Stimulated activated CD4-positive, alpha-beta T cell treated with anti-CD3 and anti-CD28 coated beads, Interleukin-2, amount 100 ng/mL, for 24 hours (primary cell): ENCODE measurements at places on chromosomes 3 and 15.

- no peak for DNase-seq
These were observed 651.4 kb downstream of the OTOL1 start for GRCh38 chr3:162147996-162148395.

DNA sequence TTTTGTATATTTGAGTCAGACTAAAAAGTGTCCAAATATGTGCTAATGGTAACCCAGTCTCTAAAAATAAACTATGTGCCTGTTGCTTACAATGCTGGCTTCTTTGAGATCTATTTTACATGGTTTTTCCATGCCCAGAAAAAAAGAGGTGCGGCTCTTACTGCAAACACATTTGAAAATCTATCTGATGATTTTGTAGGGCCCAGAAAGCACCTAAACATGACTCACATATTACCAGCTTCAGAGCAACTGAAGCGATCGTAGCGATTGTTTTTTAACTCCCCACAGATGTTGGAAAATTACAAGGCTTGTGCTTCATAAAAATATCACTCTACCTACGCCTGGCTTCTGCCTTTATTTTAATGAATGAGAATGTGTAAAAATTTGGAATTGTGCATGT lies 53.5 kb downstream of the SUCNR1 start:
- DNase-seq = no peak

- peak; percentile 28 for DNase-seq
These were observed 16.0 kb upstream of the SQOR start for GRCh38 chr15:45618813-45619212.

DNA sequence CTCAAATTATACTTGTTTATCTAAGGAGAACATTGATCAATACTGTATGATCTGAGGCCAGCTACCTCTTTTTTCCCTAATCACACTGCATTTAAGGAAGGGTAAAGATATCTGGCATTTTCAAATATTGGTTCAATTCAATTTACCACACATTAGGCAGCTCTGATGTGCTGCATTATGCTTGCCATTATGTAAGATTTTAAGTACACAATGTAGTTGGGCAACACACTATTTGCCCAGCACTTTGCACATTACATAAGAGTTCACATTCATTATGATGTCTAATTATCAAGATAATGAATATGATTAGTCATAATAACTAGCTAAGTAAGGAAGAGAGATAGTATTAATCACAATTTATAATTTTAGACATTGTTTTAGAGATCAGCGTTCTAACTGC lies 196.3 kb downstream of the BCHE start:
- DNase-seq = no peak

- no peak for DNase-seq
These were observed 32.2 kb downstream of the DNAJB8 start for GRCh38 chr3:128434524-128434923.

GRCh38 chr15:92817339-92817886 lies 82.7 kb upstream of the CHD2 start:
- DNase-seq = no peak

- no peak for DNase-seq
These were observed 116.2 kb upstream of the PLAAT1 start for GRCh38 chr3:193124861-193125260.

DNA sequence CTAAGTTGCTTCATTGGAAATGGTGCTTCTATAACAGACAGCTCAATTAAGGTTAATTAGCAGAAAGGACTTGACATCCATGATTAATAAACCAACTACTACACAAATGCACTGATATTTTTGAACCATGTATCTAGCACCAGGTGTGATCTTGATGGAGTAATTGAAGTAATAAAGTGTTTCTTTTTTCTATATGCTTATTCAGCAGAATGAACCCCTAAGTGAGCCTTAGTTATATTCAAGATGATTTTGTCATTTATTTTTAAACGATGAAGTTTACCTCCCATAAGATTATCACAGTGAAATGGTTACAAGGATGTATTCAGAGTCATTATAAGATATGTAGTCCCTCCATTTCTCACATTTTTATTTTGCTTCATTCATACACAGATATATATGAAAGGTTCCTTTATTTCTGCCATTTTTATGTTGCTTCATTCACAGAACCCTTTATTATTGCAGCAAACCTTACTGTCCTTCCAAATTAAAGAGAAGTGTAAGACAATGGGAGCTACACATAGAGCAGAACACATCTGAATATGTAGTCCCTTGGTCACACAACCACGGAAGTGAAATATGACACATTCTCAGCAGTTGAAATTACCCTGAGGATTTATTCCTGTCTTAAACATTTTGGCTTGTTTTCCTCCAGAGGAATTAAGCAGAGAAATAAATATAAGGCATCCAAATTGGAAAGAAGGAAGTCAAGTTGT lies 295.0 kb downstream of the RAP2B start:
- no peak for DNase-seq

DNA sequence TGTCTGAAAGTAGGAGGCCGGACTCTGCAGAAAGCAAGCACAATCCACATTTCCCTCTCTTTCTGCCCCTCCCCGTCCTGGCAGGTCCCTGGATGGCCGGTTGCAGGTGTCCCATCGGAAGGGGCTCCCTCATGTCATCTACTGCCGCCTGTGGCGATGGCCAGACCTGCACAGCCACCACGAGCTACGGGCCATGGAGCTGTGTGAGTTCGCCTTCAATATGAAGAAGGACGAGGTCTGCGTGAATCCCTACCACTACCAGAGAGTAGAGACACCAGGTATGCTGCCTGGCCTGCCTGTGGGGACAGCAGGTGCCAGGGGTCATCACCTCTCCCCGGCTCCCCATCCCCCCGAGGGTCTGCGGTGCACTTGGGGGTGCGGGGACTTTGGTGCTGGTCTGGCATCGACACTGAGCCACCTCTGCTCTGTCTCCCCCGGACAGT lies 89.6 kb downstream of the AAGAB start:
- no peak for DNase-seq
